ENCODE measurements at places on chromosomes 1 and 21. TPM values are rescaled to one million over a fixed set of nuclear protein-coding genes. Genes with fewer than 3 reads are reported as not detected.

DNA sequence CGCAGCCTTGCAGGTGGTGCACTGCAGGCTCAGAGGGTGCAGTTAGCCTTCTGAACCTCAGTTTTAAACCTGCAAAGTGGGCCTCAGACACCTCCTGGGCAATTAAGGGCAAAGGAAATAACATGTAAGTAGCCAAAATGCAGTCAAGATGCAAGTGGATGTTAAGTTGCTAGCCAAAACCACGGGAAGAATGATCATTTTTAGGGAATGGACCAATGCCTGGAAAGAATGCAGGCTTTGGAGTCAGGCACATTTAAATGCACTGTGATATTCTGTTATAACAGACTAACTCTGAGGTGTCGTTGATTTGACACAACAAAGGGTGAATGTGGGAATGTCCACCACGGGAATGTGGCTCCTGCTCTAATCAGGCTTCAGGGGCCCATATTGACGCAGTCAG, 57.9 kb upstream of the PTGFRN start:
- no peak for DNase-seq

DNA sequence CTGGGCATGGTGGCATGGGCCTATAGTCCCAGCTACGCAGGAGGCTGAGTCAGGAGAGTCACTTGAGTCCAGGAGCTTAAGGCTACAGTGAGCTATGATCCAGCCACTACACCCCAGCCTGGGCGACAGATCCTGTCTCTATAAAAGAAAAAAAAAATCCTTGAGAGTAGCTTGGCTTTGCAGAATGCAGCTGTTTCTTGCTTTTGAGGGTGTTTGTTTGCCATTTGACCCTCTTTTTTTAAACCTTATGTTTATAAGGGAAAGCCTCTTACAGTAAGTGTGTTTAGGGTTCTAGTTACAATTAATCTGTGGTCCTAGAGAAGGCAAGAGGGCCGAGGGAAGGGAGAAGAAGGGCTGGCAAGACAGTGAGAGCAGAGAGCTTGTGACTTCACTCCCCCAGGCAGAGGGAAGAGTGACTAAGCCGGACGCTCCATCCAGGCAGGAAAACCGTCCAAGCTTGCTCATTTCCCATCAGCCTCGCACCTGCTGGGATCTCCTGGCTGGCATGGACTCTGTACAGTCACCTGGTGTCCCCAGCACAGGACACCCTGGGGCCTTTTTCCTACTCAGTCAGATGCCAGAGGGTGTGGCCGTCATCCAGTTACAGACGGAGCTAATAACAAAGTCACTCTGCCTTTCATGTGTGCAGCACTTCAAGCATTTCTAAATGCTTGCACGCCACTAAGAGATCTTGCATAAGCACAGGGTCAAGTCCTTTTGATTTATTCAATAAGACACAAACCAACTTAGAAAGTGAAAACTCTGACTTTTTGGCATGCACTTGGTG, 55.5 kb upstream of the PSEN2 start:
- DNase-seq, result peak; percentile 93

GRCh38 chr1:60920561-60920960, 161.8 kb upstream of the NFIA start:
- DNase-seq, result no peak

DNA sequence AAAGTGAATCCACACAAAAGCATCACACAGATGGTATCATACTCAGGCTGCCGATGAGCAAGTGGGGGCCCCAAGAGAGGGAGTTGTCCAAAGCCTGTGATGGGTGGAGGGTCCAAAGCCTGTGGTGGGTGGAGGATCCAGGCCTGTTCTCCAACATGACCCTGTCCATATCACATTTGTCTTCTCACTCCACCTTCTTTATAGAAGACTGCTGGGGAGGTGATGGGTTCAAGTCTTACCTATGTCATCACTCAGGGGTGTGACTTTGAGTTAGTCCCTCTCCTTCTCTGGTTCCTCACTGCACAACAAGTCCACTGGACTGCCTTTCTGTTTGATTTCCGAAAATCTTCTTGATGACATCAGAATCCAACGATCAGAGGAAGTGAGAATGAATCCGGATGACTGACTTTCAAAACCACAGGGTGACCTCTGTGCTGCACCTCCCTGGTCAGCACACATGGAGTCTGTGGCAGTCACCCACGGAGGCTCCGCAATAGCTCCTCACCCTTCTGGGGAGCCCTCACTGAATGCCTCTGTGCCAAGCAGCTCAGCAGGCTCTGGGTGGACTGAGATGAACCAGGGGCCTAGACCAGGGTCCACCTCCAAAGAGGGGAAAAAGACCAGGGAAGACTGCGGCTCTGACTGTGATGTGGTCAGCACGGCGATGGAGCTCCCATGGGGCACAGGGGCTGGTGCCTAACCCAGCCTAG, 166.8 kb downstream of the HIVEP3 start:
- no peak for DNase-seq

GRCh38 chr1:234473118-234473517, 5.9 kb downstream of the TARBP1 start:
- no peak for DNase-seq

DNA sequence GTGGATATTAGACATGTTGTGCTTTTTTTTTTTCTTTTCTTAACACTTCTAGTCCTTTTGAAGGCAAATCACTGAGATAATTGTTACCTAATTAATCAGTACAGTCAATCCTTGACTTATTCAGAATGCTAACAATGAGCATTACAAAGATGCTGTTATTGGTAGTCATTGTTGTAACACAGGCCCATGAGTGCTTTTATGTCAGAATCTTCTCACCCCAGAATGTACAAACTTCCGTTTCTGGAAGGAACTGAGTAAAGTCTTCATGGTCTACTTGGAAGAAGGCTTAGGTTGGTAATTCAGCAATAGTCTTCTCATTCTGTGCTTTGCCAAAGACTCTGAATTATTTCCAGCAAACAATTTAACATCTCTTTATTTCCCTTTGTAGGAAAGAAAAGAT, 3.1 kb downstream of the KCNK1 start:
- DNase-seq, result no peak

DNA sequence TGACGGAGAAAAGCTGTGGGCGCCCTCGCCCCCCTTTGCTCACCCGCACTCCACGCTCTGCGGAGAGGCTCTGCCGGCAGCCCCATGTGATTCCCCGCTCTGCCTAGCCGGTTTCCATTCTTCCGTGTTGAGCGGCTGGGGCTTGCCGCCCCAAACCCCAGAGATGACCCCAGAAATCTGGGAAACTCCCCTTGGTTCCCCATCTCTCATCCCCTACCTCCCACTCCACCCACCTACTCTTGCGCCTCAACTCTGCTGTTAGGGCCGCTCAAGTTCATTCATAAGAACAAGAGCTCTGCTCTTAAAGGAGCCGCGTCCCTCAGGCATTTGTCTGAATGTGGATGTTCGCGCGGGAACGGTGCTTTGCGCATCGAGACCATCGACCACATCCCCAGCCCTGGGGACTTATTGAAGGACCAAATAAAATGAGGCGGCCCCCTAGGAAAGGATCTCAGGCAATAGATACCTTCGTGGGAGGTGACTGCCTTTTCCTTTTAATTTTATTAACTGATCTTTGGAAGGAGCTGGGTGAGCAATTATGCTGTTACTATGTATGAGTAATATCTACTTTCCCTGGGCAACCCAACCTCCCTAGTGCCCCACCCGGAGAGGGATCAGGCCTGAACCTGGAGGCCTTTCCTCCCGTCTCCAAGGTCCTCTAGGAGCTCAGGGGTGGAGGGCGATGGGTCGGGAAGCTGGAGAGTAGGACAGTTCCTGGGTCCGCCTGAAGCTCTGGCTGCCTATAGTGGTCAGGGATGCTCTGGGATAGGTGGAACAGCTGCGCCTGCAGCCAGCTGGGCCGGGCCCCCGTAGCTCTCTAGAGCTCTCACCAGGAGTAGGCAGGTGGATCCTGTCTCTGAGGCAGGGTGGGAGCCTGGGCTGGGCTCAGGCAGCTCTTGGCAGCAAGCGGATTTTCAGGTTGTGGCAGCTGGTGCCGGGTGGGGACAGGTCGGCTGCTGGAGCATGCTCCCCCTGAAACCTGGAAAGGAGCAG, 898 bp downstream of the MFSD2A start:
- DNase-seq, result no peak

GRCh38 chr1:219333626-219334025, 159.9 kb downstream of the LYPLAL1 start:
- DNase-seq, result no peak

VHLL gene
- not detected for total RNA-seq

P3R3URF gene
- total RNA-seq, result not detected

CCDC190 gene
- total RNA-seq, result not detected

BATF3 gene
- 8.1 TPM for total RNA-seq

MACO1 gene
- 16.2 TPM for total RNA-seq

FALEC gene
- total RNA-seq, result not detected

YARS1 gene
- 55.7 TPM for total RNA-seq

UBE2U gene
- total RNA-seq, result not detected

KCNA2 gene
- 1.7 TPM for total RNA-seq

All from esophagus muscularis mucosa (tissue), 4 donors.